Smooth muscle cell of bladder (primary cell): ENCODE measurements at places on chromosomes 4 and X. TPM values are rescaled to one million over a fixed set of nuclear protein-coding genes. Genes with fewer than 3 reads are reported as not detected.

The PHOX2B gene
- total RNA-seq = not detected in 2 replicates

The MTHFD2L gene
- total RNA-seq = 9.2 and 15.0 TPM in 2 replicates

The GPC4 gene
- 0.28 and 0.83 TPM in 2 replicates for total RNA-seq

The CXorf65 gene
- not detected in 2 replicates for total RNA-seq

The HMX1 gene
- total RNA-seq = not detected in 2 replicates

The FAM47A gene
- total RNA-seq = not detected in 2 replicates
